Stimulated activated CD8-positive, alpha-beta memory T cell treated with anti-CD3 and anti-CD28 coated beads, Interleukin-2, amount 100 ng/mL, for 48 hours (primary cell): ENCODE measurements at places on chromosomes 16 and 17.

- DNase-seq = no peak
Measured at GRCh38 chr16:53055541-53056391, 975 bp downstream of the CHD9 start.

DNA sequence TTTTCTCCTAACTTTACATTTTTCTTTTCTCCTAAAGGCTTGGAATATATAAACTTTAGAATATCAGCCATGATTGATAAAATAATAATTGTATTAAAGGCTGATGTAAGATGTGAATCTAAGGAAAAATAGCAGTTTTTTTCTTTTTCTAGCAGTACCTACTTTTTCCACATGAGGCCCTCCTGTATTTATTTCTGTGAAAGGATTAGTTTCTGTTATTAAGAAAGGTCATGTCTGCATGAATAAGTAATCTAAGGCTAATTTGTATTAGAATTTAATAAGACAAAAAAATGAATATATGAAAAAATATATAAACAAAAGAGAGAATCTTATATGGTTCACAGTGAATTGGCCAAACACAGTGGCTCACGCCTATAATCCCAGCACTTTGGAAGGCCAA lies 85.3 kb downstream of the STXBP4 start:
- DNase-seq = no peak

DNA sequence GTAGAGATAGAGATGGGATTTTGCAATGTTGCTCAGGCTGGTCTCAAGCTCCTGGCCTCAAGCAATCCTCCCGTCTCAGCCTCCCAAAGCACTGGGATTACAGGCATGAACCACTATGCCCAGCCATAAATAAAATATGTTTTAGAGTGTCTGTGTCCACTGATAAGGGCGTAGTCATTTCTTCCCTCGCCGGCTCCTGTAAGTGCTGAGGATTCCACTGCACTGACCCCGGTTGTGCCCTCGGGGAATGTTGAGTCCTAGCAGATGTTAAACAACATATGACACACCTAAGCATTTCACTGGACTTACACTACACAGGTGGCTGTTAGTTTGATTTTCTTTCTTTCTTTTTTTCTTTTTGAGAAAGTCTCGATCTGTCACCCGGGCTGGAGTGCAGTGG lies 5.6 kb upstream of the SHMT1 start:
- DNase-seq = no peak

GRCh38 chr17:74850310-74850709 lies 9.4 kb downstream of the GRIN2C start:
- no peak for DNase-seq

- no peak for DNase-seq
Measured at GRCh38 chr16:12523002-12523401, 280.7 kb downstream of the CPPED1 start.

GRCh38 chr16:79848719-79849118 lies 248.2 kb upstream of the MAF start:
- no peak for DNase-seq

- no peak for DNase-seq
Measured at GRCh38 chr17:1398028-1398427, 2.0 kb downstream of the YWHAE start.

DNA sequence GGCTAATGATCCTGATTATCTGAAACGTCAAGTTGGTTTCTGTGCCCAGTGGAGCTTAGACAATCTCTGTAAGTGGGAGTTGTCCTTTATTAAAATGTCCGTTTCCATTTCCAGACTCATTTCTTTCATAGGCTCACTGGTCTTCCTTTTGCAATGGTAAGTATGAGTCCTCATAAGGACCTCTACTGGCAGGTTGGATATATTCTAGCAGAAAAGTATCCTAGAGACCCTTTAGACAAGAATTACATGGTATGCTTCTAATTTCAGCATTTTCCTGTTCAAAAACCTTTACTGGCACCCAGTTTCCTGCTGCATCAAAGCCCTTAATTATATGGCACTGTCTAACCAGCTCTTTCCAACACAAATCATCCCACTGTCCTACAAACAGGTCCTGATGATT lies 28.1 kb upstream of the ARL2BP start:
- DNase-seq = no peak

DNA sequence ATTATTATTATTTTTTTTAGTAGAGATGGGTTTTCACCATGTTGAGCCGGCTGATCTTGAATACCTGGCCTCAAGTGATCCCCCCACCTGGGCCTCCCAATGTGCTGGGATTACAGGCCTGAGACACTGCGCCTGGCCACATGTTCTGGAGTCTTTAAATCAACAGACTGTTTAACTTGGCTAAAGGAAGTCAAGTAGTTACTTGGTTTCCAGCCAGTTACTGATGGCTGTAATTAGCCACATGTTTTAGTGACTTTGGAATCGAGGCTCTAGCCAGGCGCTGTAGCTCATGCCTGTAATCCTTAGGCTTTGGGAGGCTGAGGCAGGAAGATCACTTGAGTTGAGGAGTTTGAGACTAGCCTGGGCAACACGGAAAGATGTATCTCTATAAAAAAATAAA lies 699.2 kb upstream of the RBFOX1 start:
- no peak for DNase-seq

- DNase-seq = no peak
Measured at GRCh38 chr16:85561248-85562092, 51.7 kb upstream of the GSE1 start.

DNA sequence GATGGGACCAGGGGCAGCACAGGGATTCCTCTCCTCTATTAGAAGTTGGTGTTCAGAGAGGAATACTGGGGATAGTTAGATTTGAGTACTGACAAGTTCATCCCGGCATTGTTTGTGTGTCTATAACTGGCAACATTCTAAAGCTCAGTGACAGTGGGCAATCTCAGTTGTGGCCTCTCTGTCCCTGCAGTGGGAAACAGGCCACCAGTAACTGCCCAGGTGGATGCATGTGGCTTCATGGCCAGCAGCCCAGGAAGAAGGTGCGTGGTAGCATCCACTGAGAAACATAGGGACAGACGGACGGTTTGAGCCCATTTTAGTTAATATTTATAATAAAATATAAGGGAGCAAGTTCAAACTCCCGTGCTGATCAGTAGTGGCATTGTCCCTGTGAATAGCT lies 51.5 kb downstream of the B9D1 start:
- DNase-seq = no peak

DNA sequence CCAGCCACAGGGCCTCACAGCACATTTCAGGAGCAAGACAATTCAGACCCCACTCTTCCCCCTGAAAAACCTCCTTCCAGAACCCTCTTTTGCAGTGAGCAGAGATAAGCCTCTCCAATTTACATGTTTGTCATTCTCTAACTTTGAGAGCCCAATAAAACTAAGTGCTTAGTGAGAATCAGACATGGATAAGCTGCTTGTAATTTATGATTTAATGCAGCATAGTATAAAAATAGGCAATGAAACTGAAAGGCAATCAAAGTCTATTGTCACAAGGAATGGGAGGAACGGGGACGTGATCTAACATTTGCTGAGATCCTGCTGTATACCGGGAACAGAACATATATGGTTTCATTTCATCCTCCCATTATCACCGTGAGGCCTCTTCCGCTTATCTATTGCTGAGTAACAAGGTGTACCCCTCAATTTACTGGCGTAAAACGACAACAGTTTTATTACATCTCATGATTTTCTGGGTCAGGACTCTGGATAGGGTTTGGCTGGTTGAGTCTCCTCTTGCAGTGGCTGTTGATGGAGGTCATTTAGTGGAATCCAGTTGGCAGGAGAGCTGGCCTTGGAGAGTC lies 597.4 kb downstream of the MAF start:
- DNase-seq = no peak

DNA sequence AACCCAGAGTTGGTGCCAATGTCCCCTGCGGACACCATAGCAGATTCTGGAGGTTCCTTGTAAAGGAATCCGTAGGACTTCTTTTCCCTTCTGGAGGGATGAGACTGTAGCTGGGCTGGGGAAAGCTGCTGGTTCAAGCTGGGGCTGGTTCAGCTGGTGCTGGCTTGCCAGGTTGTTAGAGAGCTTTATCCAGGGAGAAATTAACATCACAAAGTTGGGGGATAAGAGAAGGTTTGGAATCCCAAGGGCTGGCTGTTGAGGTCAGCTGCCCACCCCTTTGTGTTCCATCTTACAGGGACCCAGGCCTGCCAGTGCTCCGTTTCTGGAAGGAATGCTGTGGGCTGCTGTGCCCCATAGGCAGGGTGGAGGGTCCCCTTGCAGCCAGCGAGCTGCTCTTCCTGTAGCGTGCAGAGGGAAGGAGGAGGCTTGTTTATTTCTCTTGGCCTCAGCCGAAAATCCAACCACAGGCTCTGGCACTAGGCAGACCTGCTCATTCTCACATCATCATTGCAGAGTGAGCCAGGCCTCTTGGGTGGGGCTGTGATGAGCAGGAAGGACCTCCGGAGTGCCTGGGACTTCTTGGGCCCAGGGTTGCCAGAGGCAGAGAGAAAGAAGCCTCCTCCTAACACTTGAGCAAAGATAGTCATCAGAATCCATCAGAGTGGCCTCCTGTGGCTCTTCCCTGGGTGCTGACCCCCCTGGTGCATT lies 251.1 kb downstream of the SEC14L1 start:
- DNase-seq = no peak

- no peak for DNase-seq
Measured at GRCh38 chr16:59758848-59759247, 1024.7 kb upstream of the GOT2 start.

GRCh38 chr16:65994291-65994690 lies 372.2 kb upstream of the CDH5 start:
- no peak for DNase-seq

- no peak for DNase-seq
Measured at GRCh38 chr16:26838931-26839330, 227.8 kb upstream of the C16orf82 start.

DNA sequence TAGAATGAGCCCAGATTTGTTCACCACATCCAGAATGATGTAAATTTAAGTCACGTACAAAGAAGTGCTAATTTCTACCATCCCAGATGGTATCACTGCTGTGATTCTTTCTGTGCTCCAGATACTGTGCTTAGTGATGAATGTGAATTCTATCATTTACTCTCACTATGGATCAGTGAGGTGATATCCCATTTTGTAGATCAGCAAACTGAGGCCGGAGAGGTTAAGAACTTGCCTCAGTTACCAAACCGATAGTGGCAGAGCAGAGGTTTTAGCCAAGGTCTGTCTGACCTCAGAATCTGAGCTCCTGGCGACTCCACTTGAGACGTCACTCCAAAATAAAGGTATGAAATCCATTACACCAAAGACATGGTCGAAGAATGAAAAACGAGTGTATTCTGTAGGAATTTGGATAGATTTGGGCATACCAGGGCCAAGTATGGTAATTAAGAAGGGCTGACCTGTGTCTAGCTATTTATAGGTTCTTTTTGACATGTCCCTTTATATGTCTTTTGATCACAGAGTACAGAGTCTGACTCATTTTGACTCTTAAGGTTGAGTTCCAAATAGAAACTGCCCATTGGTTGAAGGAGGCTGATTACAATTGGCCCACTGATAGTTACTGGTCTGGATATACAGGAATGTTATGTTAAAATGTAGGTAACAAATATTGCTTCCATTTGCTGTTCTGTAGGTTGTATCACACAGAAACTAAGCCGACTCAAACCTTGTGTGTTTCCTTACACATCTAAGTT lies 10.0 kb downstream of the MAP2K6 start:
- no peak for DNase-seq

- no peak for DNase-seq
Measured at GRCh38 chr16:50878966-50879615, 137.2 kb downstream of the CYLD start.

DNA sequence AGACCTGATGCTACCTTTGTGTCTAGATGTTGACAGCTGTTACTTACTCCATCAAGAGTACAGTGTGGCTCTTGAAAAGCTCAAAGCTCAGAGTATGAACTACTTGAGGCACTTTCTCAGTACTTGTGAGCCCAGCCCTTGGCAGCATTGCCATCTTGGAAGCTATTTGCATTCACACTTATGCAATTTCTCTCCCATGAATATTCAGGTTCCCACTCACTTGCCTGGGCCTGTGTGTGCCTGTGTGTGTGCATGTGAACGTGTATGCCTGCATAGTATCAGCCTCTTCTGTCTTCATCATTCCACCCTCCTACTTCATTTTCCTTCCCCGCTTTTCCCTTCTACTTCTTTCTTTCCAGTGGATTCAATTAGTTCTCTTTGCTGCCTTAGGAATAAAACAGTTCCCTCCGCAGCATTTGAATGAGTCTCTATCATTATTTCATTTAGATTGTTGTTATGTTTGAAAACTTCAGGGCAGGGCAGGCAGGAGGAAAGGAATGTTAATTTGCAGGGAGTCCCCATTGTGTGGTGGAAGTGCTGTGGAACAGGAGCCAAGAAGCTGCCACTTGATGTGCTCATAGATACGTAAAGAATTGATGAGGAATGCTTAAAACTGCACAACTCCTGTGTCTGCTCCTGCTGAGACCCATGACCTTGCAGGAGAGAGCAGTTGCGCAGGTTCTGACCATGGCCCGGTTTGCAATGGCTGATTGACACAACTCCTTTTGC lies 58.9 kb downstream of the HS3ST4 start:
- DNase-seq = no peak

- DNase-seq = no peak
Measured at GRCh38 chr17:66966298-66966697, 1.8 kb downstream of the CACNG4 start.

GRCh38 chr17:78368854-78369495 lies 9.1 kb upstream of the SOCS3 start:
- no peak for DNase-seq

GRCh38 chr16:57202095-57202886 lies 16.2 kb downstream of the RSPRY1 start:
- no peak for DNase-seq

- DNase-seq = no peak
Measured at GRCh38 chr16:70711211-70712031, 25.6 kb upstream of the MTSS2 start.

GRCh38 chr17:57425431-57425830 lies 169.1 kb downstream of the MSI2 start:
- no peak for DNase-seq

DNA sequence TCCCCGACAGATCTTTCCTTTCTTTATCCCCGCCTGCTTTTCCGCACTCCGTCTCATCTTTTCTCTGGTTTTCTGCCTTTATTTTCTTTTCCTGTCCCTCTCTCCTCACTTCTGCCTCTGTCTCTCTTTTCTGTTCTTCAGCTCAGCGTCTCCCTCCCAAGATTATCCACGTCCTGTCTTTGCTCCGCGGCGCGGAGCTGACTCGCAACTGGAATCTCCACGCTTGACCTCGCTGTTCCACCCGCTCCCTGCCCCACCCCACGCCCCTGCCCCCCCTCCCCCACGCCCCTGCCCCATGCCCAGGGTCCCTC lies 4.9 kb upstream of the LHX1 start:
- no peak for DNase-seq
